ENCODE measurements at places on chromosomes 1 and 21.

DNA sequence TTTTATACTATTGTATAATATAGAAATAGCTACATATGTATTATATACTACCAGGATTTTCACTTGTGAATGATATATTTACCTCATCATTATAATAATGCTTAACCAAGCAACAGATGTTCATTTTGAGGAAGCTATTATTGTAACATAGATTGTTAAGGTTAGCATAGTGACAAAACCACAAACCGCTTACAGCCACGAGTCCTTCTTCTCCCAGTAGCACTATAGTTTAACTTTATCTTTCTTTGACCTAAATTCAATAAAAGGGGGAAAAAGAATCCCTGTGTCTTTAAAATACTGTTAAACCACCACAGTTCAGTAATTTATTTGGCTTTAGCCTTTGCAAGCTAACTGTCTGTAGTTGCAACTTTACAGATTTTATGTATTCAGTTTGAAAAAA lies 1039.4 kb upstream of the B3GALT2 start:
- DNase-seq = no peak

GRCh38 chr1:3796215-3797061 lies at the start of gene LRRC47:
Gene LRRC47, minus strand, starts transcription at chr1:3796498. Its CDS starts 22 bp downstream, at chr1:3796476.
- DNase-seq = peak; percentile 88

GRCh38 chr1:61400131-61400770 lies 317.9 kb downstream of the NFIA start:
- no peak for DNase-seq

- DNase-seq = no peak
These were observed 158.1 kb upstream of the COA6 start for GRCh38 chr1:234214911-234215892.

DNA sequence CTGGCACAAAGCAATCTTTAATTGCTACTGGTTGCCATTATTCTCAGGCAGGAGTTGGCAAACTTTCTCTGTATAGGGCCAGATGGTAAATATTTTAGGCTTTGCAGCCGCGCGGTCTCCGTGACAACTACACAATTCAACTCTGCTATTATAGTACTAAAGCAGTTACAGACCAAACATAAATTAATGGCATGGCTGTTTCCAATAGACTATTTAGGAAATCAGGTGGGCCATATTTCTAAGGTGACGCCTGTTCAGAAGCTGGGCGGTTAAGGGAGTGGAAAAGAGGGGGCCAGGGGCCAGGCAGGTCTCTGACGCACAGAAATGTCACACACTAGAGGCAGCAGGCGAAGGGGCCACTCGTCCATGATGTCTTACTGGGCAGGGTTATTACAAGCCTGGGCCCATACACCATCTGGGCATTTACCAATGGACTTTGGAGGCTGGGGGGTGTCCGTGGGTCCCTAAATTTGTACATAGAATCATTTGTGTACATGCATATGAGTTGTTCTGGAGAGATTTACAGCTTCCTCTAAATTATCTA lies 80.1 kb downstream of the STUM start:
- no peak for DNase-seq

DNA sequence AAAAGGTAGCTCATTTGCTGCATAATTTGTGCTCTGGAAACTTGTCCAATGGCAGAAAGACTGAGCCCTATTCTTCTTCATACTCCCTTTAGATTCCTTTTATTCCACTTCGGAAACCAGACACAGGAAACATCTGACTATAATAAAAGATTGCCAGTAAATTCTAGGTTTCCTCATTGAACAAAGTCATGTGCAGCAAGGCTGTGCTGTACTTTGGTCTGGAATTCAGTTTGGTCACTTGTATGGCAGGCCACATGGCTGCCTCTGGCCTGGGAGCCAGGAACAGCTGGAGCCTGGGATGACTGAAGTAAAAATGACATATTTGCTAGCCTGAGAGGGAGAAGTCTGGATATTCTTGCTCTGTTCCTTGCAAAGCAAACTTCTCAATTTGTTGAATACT lies 79.6 kb downstream of the ST3GAL3 start:
- no peak for DNase-seq

DNA sequence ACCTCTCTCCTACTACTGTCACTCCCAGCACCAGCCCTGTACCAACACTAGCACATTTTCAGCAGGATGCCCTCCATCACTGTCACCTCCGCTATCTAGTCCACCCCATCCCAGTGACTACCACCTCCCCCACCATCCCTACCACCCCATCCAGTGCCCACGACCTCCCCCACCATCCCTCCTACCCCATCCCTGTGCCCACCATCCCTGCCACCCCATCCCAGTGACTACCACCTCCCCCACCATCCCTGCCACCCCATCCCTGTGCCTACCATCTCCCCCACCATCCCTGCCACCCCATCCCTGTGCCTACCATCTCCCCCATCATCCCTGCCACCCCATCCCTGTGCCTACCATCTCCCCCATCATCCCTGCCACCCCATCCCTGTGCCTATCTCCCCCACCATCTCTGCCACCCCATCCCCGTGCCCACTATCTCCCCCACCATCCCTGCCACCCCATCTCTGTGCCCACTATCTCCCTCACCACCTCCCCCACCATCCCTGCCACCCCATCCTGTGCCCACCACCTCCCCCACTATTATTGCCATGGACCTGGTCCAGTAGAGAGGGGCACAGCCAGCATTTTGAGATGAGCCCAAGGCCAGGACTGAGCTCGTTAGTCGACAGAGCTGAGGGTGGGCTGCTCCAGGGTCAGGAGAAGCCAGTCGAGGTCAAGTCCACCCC lies 45.7 kb downstream of the DISP3 start:
- DNase-seq = no peak

GRCh38 chr1:163427279-163427678 lies 105.5 kb downstream of the NUF2 start:
- no peak for DNase-seq

- DNase-seq = no peak
These were observed 41.5 kb upstream of the EGLN1 start for GRCh38 chr1:231463541-231463940.

DNA sequence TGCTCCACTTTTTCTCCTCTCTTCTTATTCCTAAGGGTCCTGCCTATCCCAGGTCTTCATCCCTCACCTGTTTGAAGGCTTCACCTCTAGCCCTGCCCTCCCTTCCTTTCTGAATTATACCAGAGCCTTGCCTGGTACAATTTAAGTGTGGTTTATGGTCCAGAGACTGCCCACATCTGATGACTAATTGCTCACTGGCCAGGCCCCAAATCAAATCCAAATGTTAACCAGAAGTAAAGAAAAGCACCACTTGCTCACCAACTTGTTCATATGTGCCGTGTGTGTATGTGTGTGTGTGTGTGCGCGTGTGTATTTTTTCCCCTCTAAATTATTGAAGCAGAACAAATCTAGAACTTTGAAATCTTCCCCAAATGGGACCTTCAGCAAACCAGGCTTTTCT lies 26.4 kb downstream of the MYOM3 start:
- no peak for DNase-seq

DNA sequence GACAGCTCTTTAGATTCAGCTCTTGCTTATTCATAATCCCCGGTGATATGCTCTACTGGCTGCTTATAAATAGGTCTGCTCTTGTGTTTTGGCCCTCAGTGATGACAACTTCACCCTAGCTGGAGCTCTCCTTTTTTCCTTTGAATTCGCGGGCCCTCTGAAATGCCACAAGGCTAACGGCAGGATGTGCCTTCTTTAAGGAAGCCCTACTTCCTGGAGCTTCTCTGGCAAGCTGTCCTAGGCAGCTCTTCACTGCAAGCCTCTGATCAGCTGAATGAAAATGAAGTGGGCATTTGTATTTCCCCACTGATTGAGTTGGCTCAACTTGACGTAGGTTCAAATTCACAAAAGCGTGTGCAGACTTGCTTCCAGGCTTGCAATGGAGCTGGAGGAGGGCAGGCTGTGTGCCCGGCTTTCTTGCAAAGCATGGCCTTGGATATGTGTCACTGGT lies 22.2 kb downstream of the SGIP1 start:
- DNase-seq = no peak

Data from stimulated activated CD8-positive, alpha-beta memory T cell treated with anti-CD3 and anti-CD28 coated beads, Interleukin-7, amount 100 ng/mL, for 1 hour (primary cell).